Right forelimb (tissue), 1 donor: ENCODE measurements at places on chromosomes 1 and 21.

DNA sequence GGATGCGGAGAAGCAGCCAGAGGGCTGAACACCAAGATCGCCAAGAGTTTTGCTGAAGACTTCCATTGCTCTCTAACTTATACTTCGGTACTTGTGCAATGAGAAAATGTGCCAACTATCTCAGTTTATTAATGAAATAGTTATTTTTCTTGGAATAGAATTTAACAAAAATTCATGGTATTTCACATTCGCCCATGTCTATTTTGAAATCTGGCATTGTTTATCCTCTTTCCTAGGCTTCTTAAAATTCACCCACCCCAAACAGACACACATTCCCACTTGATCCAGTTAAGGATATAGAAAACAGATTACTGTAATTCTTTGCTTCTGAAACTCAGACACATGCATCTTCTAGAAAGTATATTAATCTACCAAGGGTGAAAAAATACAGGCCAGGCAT is 56.3 kb upstream of the ADAMTS5 start:
- DNase-seq: no peak

GRCh38 chr1:40625076-40625475 is 40.4 kb downstream of the RIMS3 start:
- no peak for DNase-seq

GRCh38 chr1:222632749-222633148 is 14.9 kb downstream of the MIA3 start:
- DNase-seq: no peak

DNA sequence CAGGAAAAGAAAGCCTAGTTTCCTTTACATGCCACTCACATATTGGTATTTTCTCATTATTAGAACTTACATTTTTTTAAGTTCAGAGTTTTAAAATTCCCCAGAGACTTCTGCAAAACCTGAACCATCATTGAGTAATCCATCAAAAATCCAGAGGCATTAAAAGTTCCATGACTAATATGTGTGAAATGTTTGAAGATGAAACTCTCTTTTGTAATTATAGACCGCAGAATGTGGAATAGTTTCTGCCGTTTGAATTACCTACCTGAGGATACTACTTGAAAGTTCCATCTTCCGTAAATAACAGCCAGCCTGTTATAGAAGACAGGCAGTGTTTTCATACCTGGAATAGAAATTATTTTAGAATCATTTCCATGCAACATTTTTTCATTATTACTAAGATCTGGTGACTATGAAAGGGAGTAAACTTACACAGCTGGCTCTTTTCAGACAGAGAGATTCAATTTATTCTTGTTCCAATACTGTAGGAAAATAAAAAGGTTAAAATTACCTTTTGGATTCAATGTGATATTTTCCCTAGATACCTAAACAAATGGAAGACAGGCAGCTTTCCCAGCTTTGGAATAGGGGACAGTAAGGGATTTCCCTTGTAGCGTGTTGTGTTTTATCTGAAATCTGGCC is 131.4 kb downstream of the ST6GALNAC5 start:
- no peak for DNase-seq

DNA sequence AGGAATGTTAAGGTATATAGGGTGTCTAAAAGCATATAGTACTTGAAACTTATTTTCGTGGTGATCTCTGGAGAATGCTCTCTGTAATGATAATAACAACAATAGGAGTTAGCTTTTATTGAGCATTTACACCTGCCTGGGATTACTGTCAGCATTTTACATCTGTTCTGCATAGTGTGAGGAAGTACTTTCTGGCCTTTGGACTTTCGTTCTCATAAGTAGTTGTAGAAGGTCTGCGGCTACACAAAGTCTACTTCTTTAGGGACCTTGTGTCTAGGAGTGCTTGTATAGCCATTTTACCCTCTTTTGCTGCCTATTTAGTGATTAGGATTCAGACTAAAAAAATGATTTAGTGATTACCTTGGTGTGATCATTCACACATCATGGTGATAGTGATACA is 103.6 kb upstream of the GPR52 start:
- no peak for DNase-seq

DNA sequence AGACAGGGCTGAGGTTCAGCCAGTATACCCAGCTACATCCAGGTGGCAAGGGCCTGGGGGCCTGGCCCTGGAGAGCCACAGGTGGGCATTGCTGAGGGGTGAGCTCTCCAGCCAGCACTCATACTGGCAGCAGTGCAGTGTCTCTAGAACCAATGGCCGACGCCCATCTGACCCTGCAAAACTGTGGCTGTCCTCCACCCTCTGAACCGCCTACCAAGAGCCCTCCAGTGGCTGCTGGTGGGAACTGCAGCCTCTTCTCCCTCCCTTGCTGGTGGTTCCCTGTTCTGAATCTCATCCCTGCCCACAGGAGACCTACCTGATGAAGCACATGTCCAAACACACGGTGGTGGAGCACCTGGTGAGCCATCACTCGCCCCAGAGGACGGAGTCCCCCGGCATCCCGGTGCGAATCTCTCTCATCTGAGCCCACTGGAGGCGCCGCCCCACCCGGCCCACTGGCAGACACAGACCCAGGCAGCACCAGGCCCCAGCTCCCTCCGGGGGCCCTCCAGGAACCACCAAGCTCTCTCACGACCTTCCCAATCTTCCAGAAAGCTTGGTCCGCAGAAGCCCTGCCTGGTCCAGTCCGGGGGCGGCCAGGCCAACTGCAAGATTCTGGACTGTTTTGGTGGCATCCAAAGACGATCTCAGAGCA is 22.1 kb downstream of the A3GALT2 start:
- DNase-seq: peak; percentile 74

GRCh38 chr1:32198237-32199042 is 2.0 kb upstream of the CCDC28B start:
- no peak for DNase-seq

DNA sequence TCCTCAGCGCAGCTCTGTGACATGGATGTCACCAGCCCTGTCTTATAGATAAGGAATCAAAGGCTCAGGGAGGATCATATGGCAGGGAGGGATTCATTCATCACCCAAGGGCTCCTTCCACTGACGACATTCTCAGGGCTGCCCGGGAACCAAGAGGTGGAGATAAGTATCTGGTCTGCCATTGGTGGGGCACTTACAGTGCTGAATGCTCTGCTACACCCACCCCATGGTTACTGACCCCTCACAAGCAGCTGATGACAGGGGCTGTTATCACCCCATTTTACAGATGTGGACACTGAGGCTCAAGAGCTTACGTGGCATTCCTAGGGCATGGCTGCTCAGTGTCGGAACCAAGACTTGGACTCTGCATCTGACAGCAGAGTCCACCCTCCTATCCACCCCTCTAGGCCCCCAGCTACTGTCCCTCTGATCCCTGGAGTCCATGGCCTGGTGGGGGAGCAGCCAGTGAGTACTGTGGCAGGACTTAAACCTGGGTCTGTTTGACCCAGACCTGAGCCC is 155.1 kb downstream of the PTPRU start:
- DNase-seq: no peak

GRCh38 chr1:92944901-92945747 is 16.1 kb downstream of the DIPK1A start:
- no peak for DNase-seq

- no peak for DNase-seq
Observed at GRCh38 chr21:41111681-41112080, 56.3 kb upstream of the BACE2 start.

GRCh38 chr1:88124614-88125013 is 559.5 kb upstream of the PKN2 start:
- no peak for DNase-seq

DNA sequence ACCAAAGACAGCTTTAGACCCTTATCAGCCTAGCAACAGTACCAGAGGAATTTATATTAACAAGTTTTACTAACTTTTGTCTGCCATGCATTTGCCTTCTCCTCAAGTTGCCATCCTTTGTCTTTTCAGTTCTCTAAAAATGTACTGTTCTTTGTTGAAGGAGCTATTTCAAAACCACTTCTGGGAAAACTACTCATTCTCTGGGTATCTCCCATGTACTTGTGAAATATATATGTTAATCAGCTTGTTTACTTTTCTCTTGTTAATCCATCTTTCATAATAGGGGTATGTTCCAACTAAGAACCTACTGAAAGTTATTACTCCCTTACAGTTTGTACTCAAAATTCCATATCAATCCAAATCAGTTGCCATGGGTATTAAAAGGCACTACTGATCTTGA is 16.3 kb downstream of the DPYD start:
- DNase-seq: no peak

GRCh38 chr1:175602026-175602585 is 141.3 kb downstream of the TNR start:
- DNase-seq: no peak

GRCh38 chr1:183620311-183620710 is 15.3 kb downstream of the ARPC5 start:
- DNase-seq: no peak

DNA sequence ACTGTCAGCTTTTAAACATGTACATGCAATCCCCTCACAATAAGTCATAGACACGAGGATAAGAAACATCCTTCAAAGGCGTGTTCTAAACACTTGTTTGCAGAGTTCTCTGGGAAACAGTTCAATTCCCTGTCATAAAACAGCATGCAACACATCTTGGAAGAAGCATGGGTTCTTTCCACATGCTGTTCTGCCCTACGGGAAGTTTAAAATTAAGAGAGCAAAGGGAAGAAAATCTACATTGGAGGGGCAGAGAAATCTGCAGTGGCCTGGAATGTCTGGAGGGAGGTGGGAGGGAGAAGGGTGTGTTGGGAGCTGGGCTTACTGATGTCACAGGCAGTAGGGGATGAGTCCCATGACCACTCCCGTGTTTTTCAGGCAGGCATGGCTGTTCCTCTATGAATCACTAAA is 98.3 kb upstream of the SLC2A1 start:
- no peak for DNase-seq

DNA sequence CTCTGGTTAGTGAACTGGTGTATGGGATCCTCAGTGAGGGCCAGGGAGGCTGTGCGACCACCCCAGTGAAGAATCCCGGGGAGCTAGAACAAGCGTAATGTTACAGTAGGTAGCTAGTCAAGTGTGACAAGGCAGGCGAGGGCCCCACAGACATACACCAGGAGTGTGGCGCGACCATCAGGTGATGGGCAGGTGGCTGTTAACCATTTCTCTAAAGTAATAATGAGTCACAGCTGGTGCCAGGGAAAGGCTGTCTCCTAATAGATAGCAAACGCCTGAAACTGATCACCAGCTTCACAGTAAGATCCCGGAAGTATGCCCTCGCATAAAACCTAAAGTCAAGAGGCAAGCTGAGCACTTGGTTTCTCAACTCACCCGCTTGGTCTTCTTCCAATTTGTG is 40.5 kb upstream of the TARBP1 start:
- no peak for DNase-seq

DNA sequence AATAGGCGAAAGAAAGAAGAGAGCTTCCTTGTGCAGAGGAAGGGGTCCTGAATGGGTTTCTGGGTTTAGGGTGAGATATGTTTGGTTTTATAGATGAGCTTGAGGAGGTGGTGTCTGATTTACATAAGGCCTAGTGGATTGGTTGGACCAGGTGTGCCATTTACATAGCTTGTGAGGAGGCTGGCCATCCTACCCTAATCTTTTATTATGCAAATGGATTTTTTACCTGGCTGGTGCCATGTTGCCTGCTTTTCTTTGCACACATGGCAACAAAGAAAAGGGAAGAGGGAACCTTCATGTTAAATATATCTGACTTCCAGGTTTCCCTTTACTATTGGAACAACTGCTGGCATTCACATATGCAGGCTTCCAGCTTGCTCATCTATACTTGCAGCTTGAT is 585.3 kb downstream of the PTPRU start:
- DNase-seq: no peak

DNA sequence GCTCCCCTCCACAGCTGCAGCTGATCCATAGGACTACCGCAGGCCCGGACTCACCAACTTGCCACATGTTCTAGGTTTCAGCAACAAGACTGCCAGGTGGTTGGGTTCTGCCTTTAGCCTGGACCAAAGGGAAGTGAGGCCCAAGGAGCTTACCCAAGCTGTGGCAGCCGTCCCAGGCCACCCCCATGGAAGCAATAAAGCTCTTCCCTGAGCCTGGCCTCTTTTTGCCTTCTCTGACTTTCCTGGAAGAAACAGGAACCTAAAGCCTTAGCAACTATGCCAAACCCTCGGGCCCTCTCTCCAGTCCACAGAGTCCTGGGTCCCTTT is 2.7 kb upstream of the ARTN start:
- peak; percentile 30 for DNase-seq

DNA sequence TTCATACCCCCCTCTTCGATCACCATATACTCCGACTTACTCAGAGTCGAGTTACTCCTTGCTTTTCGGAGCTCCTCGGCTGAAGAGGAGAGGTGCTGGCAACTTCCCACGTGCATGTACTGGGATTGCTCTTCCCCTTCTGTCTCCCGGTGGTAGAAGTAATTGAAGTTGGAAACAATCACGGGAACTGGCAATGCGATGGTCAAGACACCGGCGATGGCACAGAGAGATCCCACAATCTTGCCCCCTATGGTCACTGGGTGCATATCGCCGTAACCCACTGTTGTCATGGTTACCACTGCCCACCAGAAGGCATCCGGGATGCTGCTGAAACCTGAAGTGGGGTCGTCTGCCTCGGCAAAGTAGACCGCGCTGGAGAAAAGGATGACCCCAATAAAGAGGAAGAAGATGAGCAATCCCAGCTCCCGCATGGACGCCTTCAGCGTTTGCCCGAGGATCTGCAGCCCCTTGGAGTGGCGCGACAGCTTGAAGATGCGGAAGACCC is 1.5 kb downstream of the KCNA3 start:
- no peak for DNase-seq

GRCh38 chr1:99264201-99265021 is at the start of gene PLPPR4:
PLPPR4 (plus strand) TSS chr1:99264492; CDS start chr1:99264594, 102 bp downstream.
- DNase-seq: peak; percentile 74

GRCh38 chr1:54356680-54357147 is 49.5 kb downstream of the SSBP3 start:
- no peak for DNase-seq

- peak; percentile 55 for DNase-seq
Observed at GRCh38 chr1:161427733-161428516, 60.2 kb upstream of the CFAP126 start.

GRCh38 chr1:234216116-234216703 is 157.0 kb upstream of the COA6 start:
- DNase-seq: no peak

DNA sequence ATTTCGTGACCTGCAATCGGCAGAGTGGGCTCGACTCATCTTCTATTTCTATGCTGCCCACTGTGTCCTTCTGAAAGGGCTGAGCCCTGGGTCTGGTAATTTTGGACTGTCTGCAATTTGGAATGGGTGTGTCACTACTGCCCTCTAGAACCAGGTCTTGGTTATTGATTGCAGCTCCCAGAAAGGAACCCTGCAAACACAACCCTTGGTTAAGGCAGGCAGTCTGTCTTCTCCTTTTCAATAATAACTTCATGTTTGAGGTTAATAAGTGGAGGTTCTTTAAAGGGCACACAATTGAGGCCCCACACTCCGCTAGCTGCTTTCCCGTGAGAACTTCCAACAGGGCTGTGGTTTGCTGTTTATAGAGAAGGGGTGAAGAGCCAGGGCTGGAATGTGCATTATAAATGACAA is 79.9 kb upstream of the LYST start:
- DNase-seq: no peak
